D721Med (cell line): ENCODE measurements at places on chromosomes 5 and 9.

GRCh38 chr9:133702798-133703590, 35.2 kb downstream of the SARDH start:
- DNase-seq, result no peak

DNA sequence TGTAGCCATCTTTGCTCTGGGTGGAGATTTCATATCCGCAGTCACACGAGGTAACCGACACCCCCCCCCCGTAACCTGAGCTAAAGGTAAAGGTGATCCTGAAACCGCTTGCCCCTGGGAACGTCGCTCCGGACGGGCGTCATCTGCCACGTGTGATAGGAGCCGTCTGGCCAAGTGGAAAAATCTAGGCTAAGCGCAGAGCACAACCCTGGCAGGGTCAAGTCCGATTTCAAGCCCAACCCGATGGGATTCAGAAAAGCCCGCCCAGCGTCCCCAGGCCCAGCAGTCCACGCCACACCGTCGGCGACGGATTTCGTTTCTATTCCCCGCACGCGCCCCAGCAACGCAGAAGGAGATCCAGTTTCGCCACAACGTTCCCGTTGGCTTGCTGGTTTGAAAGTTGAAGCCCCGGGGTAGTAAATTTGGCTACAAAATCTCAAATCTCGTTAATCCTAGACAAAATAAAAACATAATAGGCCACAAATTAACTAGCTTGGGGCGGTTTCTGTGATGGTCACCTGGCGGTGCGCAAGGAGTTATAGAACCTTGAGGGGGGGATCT, 32.4 kb upstream of the NFIB start:
- DNase-seq, result no peak

DNA sequence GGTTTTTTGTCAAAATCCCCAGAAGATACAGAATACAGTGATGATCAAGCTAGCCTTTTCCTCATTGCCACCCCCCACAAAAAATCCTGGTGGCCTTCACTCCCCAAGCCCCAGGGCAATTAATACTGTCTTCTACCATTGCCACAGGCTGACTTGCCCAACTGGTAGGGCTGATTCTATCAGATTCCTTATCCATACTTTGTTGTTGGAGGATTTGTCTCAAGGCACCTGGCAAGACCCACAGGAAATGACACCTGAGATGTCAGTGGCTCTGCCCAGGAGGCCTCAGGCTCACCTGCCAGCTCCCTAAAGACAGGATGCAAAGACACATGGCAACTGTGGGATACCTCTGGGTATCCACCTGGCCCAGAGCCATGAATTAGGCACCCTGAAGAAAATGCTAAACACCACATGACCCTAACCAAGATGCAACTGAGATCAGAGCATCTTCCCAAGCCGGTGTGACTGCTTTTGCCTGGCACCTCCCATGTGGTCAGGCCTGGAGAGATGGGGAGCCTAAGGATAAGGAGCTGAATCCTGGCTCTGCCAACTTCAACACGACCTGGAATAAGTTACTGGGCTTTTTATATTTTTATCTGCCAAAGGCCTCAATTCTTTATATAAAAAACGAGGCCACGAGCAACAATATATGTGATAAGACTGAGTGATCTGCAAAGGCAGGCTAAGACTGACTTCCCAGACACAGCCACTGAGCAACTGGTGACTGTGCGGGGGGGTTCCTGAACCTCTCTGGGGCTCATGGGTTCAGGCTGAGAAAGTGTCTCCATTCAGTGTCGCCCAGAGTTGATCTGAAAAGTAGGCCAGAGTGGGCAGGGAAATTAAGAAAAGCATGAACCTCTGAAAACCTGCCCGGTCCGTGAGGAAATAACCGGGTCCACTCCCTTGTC, 944 bp downstream of the ATOX1 start:
- DNase-seq, result no peak

GRCh38 chr5:96812851-96813250, 5.1 kb upstream of the ERAP1 start:
- DNase-seq, result no peak

GRCh38 chr9:87322840-87323635, 174.6 kb upstream of the DAPK1 start:
- no peak for DNase-seq

- DNase-seq, result no peak
Observed at GRCh38 chr5:14810282-14810681, 61.3 kb downstream of the ANKH start.

GRCh38 chr5:158465086-158465972, 606.4 kb upstream of the CLINT1 start:
- no peak for DNase-seq

GRCh38 chr9:99973455-99973854, 67.0 kb downstream of the STX17 start:
- DNase-seq, result no peak

DNA sequence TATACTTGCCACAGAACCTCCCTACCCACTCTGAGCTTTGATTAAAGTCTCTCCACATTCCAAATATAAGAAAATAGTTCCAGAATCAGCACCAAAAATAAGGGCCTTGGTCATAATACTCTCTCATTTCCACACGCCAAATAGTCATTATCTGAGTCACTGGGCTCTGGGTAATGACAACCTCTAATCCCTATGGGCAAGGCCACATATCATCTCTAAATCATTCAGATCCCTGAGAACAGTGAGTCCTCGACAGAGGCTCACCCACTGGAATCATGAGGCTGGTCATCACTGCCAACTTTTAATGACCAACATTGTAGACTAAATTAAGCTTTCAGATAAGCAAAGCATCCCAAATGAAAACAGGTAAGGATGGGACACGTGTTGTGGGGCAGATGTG, 28.1 kb downstream of the FAM114A2 start:
- no peak for DNase-seq

DNA sequence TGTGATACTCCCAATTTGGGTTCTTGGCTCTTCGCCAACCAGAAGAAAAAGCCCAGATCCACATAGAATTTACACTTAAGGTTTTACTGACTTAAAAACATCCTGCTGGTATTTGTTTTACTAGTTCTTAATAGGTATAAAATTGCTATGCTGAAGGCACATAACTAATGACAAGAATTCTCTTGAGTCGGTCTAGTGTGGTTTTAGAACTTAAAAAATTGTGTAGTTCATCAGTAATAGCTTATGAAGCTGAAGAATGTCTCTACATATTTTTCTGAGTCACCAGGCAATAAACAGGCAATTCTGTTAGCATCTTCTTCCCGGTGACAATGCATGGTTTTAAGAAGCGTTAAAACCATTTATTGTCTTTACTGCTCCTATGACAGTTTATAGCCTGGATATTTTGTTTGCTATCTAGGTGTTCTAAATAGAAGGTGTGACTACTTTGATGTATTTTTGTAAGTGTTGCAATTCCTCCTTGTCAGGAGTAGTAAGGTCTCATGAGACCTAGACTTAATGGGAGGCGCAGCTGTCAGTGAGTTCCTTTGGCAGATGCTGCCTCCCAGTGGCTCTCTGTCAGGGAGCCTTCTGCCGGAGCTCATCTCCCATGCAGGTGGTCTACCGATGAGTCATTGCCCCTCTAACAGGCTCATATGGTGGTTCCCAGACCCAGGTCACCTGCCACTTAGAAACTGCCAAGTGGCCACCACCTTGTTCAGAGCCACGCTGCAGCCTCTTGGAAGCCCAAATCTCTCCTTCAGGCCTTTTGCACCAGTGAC, 173.8 kb downstream of the MAST4 start:
- DNase-seq, result no peak

DNA sequence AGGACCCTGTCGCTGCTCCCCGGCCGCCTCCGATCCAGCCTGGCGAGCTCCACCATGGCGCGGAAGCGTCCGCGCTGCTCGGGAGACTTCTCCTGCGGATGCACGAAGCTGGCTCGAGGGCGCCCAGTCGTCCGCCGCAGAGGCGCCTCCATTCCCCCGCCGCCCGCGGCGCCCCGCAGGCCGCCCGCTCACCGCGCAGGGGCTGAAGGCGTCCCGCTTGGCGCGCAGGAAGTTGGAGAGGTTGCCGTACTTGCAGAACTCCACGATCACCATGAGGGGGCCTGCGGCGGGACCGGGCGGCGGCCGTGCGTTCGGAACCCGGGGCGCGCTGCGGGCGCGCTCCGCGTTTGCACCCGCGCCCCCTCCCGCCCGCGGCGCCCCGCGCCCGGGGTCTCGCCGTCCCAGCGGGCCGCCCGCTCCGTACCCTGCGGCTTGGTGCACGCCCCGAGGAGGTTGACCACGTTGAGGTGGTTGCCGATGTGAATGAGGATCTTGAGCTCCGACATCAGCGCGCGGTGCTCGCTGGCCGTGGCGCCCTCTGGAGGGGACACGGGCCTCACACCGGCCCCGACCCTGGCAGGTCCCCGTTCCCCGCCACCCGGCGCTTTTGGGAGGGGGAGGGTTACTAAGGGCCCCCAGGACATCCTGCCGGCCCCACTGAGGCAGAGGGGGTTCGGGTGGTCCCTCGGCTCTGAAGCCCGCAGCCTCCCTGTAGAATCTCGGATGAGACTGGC, 27.7 kb upstream of the SCGB3A1 start:
- peak; percentile 93 for DNase-seq

DNA sequence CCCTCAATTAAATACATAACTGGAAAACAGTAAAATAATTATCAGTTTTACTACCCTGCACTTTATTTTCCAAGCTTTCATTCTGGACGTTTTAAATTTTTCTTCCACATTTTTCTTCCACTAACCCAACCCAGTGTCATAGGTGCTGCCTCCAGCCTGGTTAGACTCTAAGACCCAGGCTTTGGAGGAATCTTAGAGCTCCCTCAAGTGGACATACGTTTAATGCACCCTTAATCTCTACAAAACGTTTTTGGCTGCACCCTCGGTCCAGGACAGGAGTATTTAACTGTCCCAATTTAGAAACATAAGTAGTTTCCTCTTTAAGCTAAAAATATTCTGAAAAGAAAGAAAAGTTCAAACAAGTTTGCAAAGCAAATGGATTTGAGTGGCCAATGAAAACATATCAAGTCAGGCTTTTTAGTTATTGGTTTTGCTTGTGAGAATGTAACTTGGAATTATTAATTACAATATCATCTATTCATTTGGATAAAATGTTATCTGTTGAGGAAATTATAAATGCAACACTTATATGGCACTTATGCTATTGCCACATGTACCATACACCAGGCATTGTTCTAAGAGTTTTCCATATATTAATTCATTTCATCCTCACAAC, 38.9 kb downstream of the CDH6 start:
- DNase-seq, result no peak

DNA sequence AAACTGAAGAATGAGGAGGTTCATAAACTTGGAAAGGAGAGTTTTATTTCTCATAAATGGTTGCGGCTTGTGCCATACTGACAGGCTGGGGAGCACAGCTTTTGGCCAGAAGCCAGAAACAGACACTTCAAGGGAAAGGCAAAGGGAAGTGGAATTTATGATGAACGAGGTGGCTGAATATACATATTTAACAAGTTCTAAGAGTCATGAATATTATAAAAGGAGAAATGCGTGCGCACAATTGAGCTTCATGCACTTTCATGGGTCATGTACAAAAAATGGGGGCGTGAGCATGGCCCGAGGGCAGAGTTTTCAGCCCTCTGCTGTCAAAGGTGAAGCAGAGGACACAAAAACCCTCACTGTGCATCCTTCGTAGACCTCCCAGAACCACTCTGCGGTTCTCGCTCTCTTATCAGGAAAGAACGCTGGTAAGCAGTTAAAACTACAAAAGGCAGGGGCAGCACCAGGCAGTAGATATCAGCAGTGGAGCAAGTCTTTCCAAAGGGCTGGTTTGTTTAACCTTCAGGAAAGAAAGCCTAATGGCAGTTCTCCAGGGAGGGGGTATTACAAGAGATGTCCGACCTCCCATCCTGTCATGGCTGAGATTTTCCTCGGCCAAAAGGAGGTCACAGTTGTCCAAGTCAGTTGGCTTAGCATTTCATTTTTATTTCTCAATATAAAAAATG, 29.0 kb downstream of the AUH start:
- DNase-seq, result no peak

- no peak for DNase-seq
Observed at GRCh38 chr5:101943784-101944183, 352.3 kb downstream of the SLCO4C1 start.

- DNase-seq, result no peak
Observed at GRCh38 chr9:12094046-12094445, 599.1 kb upstream of the TYRP1 start.

GRCh38 chr9:124343533-124344290, 71.5 kb downstream of the PSMB7 start:
- DNase-seq, result no peak

GRCh38 chr5:92761585-92761984, 819.4 kb downstream of the NR2F1-AS1 start:
- DNase-seq, result no peak

DNA sequence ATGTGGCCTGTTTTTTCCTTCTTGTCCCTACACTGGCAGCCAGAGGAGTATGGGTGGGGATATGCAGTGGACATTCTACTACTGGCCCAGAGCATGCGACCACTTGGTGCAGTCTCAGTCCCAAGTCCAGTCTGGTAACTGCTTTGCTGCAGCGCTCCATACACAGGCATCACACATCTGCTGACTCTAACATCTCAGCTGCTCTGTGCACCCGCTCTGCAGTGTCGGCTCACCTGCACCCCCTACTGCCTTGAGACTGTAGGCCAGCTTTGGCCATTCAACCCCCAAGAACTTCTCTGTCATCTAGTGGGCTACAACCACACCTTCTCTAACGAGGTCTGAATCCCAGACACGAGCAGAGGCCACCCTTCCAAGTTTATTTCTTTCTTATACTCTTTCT, 46.4 kb upstream of the SLCO6A1 start:
- DNase-seq, result no peak

GRCh38 chr5:33725806-33726205, 166.0 kb downstream of the ADAMTS12 start:
- DNase-seq, result no peak

DNA sequence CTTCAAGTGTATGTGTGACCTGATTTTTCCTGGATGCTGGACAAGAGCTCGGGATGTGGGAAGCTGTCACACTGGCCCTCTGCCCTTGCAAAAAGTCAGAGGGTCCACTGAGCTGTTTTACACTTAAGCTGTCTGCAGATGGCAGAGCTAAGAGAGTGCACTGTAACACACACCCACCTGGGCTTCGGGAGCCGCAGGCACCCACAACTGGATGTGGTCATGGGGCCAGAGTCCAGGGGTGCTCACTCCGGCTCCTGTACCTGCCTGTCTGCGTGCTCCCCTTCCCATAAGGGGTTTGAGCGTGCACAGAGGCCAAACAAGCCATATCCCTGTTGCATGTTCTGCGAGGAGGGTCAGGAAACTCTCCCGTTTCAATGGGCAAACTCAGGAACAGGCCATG, 82.5 kb downstream of the LRRC70 start:
- no peak for DNase-seq

GRCh38 chr5:116456036-116456435, 118.6 kb downstream of the SEMA6A start:
- DNase-seq, result no peak

GRCh38 chr9:38286766-38287165, 105.7 kb upstream of the ALDH1B1 start:
- DNase-seq, result no peak

GRCh38 chr9:122229485-122229837, 704 bp upstream of the LHX6 start:
- no peak for DNase-seq

- DNase-seq, result no peak
Observed at GRCh38 chr9:122219856-122220672, 8.7 kb downstream of the LHX6 start.

- DNase-seq, result no peak
Observed at GRCh38 chr9:93258419-93258817, 74.5 kb downstream of the WNK2 start.

- DNase-seq, result no peak
Observed at GRCh38 chr9:135919318-135919890, 12.1 kb upstream of the CAMSAP1 start.

- DNase-seq, result no peak
Observed at GRCh38 chr9:107869111-107869510, 379.5 kb upstream of the KLF4 start.
